ENCODE measurements at places on chromosomes 5 and 9.

DNA sequence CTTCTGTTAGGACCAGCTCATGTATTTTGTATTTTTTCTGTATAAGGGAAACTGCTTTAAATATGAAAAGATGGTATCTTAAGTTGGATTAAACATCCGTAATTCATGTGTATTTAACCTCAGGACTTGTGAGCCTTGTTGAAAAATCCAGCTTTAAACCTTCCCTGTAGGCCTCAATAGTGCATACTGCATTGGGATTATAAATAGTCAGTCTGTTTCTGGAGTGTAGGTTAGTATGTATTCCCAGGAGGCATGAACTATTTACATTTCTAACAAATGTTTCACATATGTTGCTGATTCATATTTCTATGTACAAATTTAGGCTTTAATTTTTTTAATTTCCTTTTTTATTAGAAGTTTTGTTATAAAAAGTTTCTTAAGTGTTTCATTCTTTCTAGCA is 137.9 kb upstream of the GRHPR start:
- no peak for DNase-seq

- DNase-seq: no peak
Measured at GRCh38 chr5:180647465-180647864, 1.9 kb downstream of the FLT4 start.

- DNase-seq: peak; percentile 60
Measured at GRCh38 chr9:127916720-127917581, at the start of gene ST6GALNAC4. TSS of gene ST6GALNAC4 (minus strand) at chr9:127917041. CDS start at chr9:127916419, 622 bp downstream.

- no peak for DNase-seq
Measured at GRCh38 chr9:16134351-16134750, 581.5 kb downstream of the CCDC171 start.

DNA sequence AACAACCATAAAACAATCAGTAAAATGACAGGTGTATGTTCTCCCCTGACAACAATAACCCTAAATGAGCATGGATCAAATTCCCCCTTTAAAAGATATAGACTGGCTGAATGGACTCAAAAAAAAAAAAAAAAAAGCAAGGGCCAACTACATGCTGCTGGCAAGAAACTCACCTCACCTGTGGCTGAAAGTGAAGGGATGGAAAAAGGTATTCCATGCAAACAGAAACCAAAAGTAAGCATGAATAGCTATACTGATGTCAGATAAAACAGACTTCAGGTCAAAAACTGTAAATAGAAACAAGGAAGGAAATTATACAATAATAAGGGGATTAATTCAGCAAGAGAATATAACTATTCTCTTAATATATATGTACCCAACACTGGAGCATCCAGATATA is 54.2 kb upstream of the SSBP2 start:
- no peak for DNase-seq

DNA sequence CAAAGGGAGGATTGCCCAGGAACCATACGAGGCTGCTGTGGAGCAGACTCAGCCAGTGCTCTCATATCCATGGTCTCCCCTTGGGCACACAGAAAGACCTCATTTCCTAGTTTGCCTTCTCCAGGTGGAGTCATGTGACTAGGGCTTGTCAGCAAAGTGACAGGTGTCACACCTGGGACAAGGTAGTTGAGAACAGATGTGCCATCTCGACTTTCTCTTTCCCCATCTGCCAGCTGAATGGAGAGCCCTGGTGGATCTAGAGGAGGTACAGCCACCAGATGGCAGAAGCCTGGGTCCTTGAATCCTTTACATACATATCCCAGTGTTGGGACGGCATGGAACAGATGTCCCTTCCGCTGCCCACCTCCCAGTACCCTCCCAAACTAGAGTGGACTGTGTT is 42.9 kb upstream of the ALDOB start:
- no peak for DNase-seq

- no peak for DNase-seq
Measured at GRCh38 chr5:1409381-1410110, 35.7 kb downstream of the SLC6A3 start.

DNA sequence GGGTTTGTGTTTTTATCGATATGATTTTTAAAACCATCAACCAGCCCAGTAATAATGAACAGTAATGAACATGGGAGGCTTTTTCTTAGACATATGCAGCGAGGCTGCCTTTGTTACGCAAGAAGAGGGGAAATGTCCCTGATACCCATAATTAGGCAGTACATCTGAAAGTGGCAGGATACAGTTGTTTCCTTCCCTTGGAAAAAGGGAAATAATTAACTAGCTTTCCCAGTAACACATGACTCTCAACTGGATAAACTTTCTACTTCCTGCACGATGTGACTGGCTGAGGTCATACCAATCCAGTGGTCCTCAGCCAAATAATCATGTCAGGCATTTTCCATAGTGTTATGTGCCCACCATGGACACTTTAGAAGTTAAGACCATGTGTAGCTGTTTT is 431.6 kb upstream of the C9orf72 start:
- no peak for DNase-seq

GRCh38 chr5:112957036-112957808 is 19.4 kb upstream of the DCP2 start:
- DNase-seq: no peak

DNA sequence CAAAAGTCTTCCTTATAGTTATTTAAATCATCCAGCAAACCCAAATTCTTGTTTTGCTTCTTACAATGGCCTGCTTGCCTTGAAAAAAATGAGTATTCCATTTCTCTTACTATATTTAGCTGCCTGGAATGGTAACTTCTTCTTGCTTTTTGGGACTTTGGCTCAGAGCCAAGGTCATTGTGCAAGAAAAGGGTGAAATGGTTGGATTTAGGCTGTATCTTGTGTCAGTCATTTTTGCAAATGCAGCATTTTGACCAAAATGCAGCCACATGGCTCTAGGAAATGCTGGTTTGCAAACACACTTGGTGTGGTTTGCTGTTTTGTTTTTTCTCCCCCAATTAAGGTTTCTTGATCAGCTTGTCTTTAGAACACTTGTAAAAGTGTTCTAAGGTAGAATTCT is 133.3 kb upstream of the ELL2 start:
- no peak for DNase-seq

DNA sequence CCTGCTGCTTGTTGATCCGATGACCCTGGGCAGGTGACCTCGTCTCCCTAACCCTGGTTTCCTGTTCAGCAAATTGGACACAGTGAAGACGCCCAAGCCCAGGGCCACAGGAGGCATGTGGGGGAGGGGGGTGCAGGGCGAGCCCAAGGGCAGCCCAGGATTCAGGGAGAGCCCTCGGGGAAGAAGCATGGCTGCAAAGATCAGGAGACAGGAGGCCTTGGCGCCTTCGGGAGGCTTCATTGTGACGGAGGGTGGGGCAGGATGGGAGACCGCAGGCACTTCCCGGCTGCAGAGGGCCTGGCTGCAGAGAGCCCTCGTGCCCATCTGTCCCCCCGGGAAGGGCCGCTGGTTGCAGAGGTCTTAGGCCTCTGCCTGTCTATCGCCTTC is 6.2 kb downstream of the ASS1 start:
- no peak for DNase-seq

DNA sequence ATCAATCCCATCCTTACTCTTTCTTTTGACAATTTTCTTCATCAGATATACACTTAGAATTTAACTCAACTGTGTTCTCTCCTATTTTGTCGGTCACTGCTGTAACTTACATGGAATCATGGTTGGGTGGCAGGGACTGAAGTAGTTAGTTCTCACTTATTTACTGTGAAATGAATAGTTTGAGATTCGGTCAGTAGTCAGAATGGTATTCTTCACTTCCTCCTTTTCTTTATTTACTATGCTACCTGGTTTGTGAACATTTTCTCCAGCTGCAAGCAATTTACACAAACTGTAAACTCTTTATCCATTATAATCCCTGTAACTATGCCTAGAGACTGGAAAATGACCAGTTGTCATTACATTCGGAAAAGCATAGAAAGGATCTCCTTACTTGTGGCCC is 41.5 kb upstream of the GDNF start:
- DNase-seq: no peak

DNA sequence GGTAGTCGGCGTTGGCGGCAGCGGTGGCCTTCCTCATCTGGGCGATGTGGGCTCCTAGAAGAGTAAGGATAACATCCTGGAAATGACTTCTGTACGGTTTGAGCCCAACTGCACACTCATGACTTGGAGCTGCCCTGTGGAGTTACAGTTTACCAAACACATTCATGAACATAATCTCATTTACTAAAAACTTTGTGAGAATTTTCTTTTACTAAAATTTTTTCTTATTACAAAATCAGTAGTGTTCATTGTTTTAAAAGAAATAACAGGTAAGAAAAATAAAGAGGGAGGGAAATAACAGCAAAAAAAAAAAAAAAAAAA is 5.3 kb downstream of the FOXE1 start:
- no peak for DNase-seq

DNA sequence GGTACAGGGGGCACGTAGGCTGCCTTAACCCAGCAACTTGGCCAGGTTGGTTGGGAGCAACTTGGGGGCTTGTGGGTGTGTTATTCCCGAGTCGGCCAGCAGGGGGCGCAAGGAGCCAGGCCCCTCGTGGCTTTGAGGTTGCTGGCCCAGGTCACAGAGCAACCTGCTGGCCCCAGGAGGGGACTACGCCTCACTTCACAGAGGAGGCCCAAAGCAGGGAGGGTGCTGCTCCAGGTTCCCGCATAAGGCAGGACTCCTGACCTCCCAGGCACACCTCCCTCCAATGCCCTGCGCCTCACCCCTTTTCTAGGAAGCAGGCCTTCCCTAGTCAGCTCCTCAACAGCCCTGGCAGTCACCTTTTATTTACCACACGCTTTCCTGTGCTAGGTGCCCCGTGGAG is 18.1 kb downstream of the KYAT1 start:
- peak; percentile 5 for DNase-seq

GRCh38 chr5:17796757-17797396 is 162.6 kb downstream of the TAF11L14 start:
- no peak for DNase-seq

DNA sequence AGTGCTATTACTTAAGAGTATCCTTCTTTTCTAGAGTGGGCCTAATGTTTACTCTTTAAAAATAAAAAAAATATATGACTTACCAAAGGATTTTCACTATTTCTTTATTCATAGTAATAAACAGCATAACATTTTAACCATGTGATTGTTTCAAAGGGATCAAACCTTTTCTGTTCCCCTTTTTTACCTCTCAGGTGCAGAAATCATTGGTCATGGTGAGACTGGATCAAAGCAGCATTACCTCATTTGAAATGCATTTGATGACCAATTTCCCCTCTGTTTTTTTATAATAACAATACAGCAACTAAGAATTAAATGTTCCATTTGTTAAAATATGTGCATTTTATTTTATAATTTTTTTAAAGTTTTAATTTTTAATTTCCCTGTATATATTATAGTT is 598.0 kb upstream of the RGMB start:
- DNase-seq: no peak

GRCh38 chr5:58582019-58582802 is 664 bp upstream of the RAB3C start:
- peak; percentile 79 for DNase-seq

- no peak for DNase-seq
Measured at GRCh38 chr9:37968228-37968701, 64.3 kb upstream of the SLC25A51 start.

DNA sequence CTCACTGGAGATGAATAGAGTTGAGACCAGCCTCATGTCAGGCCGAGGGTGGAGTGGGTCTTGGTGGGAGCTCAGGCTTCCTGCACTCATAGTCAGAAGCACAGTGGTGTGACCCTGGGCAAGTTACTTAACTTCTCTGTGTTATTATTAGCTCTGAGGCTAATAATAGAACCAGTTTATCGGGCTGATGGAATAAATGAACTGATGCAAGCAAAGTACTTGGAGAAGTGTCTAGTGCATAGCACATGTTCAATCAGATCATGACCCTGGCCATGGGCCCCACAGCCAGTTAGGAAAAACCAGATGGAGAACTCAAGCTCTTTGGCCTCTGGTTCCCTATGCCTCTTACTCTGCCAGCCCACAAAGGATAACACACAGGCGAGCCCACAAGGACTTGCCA is 45.3 kb upstream of the OSMR start:
- no peak for DNase-seq

GRCh38 chr5:37950436-37950835 is 110.6 kb upstream of the GDNF start:
- no peak for DNase-seq

DNA sequence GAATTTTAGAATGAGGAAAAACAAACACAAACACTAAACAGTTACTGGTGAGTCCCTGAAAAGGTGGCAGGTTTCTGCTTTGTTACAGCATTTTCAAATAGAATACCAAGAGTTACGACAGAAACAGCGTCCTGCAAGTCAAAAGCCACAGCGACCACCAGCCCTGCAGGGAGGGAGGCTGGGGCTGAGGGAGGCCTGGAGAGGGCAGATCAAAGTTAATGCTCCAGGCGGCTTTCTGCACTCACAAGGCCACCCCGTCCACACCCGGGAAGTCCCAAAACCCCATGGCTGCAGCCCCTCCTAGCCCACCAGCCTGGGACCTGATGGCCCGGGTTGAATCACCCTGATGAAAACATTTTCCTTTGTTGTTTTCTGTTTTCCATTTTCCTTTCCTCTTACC is 29.3 kb downstream of the COL23A1 start:
- no peak for DNase-seq

- DNase-seq: no peak
Measured at GRCh38 chr5:181181650-181182565, 23.1 kb downstream of the TRIM7 start.

DNA sequence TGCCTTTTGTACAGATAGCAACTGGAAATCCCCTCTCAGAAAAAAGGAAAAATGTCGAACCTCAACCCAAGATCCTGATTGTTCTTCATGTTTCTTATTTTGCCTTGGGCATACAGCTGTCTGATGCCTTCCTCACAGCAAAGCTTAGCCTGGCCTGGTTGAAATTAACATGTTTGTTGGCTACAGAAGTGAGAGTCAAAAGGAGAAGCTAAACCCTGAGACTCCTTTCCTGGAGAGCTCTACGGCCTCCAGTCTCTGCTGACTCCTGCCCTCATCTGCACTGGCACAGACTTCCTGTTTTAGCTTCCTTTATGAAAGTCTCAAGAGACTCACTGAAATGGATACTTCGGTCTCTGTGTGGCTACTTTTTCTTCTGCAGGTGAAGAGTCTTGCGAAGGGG is 186.7 kb downstream of the PARP8 start:
- no peak for DNase-seq

DNA sequence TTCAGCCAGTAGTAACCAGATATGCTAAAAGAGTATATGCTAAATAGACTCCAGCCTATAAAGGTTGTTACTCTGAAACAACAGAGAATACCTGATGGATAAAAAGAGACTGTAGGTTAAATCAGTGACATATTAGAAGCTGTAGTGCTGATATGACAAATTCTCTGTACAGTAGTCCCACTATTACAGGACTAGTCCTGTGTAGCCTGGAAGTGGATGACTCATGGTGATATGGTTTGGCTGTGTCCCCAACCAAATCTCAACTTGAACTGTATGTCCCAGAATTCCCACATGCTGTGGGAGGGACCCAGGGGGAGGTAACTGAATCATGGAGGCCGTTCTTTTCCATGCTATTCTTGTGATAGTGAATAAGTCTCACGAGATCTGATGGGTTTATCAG is 276.2 kb upstream of the POU5F2 start:
- no peak for DNase-seq

DNA sequence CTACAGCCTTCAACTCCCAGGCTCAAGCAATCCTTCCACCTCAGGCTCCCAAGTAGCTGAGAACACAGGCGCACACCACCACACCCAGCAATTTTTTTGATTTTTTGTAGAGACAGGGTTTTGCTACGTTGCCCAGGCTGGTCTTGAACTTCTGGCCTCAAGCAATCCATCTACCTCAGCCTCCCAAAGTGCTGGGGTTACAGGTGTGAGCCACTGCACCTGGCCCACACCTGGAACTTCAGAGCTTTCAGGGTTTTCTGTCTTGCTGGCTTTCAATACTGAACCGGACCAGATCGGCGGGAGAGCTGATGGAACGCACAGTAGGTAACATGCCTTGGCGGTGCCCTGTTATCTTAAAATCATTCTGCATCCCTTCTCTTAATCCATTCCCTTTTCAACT is 30.8 kb downstream of the IPPK start:
- no peak for DNase-seq
